ENCODE measurements at places on chromosomes 2 and 18.
A peak's percentile ranks its signal among the peaks of the same experiment; 100 is the strongest.

DNA sequence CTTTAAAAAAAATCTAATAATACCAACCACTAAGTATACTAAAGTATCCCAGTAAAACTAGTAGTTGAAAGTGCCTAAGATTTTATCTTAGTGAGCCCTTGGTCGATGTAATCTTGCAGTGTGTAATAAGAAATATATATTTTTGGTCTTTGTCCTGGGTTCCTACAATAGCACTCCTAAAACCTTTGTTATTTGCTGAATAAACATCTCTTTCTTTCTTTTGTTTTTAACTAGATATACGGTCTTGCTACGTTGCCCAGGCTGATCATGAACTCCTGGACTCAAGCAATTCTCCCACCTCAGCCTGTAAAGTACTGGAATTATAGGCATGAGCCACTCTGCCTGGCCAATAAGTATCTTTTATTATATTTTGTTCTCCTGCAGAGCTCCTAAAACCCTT, 2.4 kb upstream of the TP53I3 start:
- DNase-seq: no peak

- no peak for DNase-seq
Observed at GRCh38 chr2:100376836-100377235, 40.6 kb downstream of the CHST10 start.

DNA sequence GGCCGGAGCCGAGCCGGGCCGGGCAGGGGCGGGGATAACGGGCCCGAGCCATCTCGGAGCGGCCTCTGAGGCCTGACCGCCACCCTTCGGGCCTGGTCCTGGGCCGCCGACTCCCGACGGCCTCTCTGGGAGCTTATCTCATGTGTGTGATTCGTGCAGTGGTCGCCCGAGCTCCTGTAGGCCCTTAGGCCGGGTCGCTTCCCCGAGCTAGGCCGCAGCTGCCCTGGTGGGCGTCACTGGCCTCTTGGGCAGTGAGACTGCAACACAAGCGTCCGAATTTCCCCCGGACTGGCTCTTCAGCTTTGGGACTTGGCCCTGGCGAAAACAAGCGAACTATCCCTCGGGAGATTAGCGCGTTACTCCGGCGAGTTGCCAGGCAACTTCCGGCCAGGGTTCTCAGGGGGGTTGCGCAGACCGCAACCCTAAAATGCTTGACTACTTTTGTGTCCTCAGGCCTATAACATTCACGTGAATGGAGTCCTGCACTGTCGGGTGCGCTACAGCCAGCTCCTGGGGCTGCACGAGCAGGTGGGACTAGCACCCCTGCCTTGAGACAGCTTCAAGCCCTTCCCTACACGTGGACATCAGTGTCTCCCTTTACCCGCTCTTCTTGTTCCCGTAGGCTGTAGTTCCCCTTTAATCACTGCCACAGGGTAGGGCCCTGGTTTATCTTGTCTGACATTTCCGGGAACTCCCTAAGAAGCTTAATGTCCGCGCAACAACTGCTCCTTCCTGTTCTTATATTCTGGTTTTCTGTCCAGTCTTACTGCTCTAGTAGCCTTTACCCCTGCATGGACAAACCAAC, 602 bp downstream of the SNX17 start:
- peak; percentile 42 for DNase-seq

GRCh38 chr2:34815052-34815741, 1216.1 kb upstream of the FAM98A start:
- no peak for DNase-seq

DNA sequence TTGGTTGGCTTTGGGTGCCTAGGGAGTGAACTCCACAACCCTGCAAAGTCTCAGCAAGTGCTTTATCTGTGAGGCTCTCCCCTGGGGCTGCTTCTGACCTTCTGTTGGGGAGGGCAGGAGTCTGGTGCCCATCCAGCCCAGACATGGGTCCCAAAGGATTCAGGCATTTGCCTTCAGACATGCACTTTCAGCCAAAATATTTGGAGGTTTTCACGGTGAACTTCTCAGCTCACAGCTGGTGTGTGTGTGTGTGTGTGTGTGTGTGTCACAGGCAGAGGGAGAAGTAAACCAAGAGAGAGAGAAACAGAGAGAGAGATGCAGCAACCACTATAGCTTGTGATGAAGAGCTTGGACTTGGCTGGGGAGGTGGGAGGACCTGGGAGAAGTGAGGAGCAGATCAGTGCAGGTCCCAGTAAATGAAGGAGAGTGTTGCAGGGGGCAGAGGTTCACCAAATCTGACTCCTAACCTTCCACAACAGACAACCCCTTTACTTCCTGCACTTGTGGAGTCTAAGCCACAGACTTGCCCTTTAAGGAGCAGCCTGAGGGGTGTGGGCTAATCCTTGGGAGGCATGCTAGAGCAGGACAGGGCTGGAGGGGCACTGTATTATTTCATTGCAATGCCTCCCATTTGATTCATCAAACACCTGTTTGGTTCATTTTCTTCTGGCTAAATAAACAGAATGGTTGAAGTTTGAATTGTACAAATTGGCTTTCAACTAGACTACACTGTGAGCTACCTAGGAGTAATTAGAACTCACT, 14.1 kb downstream of the SLC9A4 start:
- no peak for DNase-seq

- DNase-seq: peak; percentile 79
Observed at GRCh38 chr18:54284981-54285785, 15.9 kb downstream of the POLI start.

- no peak for DNase-seq
Observed at GRCh38 chr2:168685600-168686451, 116.6 kb upstream of the NOSTRIN start.

DNA sequence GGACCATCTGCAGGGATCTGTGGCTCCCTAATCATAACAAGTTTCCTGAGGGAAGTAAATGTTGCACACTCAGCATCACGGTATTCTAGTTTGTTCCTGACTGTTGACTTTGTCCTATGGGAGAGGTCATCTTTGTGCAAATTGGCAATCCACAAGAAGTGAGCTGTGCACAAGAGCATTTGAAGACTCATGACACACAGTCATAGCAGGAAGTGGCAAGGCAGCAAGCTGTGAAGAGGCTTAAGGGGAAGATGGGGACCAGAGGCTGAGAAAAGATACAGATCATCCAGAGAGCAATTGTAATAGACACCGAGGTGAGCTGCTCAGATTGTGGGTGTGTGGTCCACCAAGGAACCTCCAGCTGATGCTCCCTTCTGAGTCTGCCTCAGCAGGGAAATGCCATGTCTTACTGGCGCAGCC, 2.7 kb downstream of the TNP1 start:
- DNase-seq: peak; percentile 20

DNA sequence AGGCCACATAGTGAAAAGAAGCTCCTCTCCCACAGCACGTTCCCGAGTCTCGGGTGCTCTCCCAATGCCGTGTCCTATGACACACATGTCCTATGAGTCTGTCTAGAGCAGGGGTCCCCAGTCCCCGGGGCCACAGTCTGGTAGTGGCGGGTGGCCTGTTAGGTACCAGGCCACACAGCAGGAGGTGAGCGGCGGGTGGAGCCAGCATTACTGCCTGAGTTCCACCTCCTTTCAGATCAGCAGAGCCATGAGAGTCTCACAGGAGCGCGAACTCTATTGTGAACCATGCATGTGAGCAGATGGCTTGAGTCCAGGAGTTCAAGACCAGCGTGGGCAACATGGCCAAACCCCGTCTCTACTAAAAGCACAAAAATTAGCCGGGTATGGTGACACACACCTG, 112.6 kb downstream of the ZBTB7C start:
- peak; percentile 11 for DNase-seq

- no peak for DNase-seq
Observed at GRCh38 chr18:8386669-8387380, 222.4 kb upstream of the RAB12 start.

GRCh38 chr18:79585395-79586370, 93.9 kb upstream of the CTDP1 start:
- DNase-seq: no peak

GRCh38 chr2:123606631-123607030, 418.5 kb upstream of the CNTNAP5 start:
- no peak for DNase-seq

DNA sequence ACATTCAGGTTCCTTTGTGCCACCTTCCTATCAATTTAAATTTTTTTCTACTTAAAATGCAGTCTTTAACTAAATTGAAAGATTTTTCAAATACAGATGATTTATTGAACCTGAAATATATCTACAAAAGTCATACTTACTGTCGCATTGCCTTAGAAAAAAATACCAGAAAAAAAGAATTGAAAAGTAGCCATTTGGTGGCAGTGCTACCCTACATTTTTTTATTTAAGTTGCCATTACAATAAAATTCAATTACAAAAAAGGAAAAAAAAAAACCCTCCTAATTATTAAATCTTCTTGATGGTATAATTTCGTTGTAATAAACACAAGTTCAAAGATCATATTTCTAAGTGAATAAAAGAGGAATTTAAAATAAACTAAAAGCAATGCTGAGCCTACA, 43.4 kb downstream of the DSC3 start:
- no peak for DNase-seq

- DNase-seq: no peak
Observed at GRCh38 chr2:148305476-148305875, 284.6 kb downstream of the MBD5 start.

GRCh38 chr18:46050268-46050667, 21.8 kb downstream of the PSTPIP2 start:
- no peak for DNase-seq

GRCh38 chr2:11562476-11562875, 28.6 kb downstream of the GREB1 start:
- DNase-seq: no peak

- DNase-seq: no peak
Observed at GRCh38 chr2:128347701-128348539, 29.3 kb upstream of the HS6ST1 start.

DNA sequence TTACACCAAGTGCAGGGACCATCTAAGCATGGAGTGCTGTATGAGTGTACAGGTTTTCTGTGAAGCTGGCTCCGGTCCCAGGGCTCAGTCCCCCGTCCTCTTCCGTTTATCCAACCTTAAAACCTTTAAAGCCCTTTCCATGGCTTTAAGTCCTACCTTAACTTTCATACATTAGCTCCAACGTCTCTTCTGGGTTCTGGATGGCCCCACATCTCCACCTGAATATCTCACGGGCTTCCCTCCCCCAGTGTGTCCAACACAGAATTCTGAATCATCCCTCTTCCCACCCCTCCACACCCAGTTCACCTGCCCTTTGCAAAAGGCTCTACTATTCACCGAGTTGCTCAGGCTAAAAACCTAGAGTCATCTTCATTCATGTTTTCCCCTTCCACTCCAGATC, 12.8 kb downstream of the ARHGAP25 start:
- DNase-seq: peak; percentile 14

GRCh38 chr2:67304300-67304890, 92.7 kb upstream of the ETAA1 start:
- no peak for DNase-seq

DNA sequence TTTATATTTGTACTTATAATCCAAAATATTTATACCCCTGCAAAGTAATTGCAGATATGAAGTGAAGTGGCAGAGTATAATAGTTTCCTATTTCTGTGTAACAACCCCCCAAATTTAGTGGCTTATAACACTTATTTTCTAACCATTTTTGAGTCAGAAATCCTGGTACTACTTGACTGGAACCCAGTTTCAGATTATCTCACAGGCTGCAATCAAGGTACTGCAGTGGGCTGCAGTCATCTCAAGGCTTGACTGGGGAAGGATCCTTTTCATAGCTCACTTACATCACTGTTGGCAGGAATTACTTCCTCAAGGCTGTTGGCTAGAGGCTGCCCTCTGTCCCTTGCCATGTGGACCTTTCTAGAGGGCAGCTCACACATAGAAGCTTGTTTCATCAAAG, 558.2 kb upstream of the PKDCC start:
- no peak for DNase-seq

DNA sequence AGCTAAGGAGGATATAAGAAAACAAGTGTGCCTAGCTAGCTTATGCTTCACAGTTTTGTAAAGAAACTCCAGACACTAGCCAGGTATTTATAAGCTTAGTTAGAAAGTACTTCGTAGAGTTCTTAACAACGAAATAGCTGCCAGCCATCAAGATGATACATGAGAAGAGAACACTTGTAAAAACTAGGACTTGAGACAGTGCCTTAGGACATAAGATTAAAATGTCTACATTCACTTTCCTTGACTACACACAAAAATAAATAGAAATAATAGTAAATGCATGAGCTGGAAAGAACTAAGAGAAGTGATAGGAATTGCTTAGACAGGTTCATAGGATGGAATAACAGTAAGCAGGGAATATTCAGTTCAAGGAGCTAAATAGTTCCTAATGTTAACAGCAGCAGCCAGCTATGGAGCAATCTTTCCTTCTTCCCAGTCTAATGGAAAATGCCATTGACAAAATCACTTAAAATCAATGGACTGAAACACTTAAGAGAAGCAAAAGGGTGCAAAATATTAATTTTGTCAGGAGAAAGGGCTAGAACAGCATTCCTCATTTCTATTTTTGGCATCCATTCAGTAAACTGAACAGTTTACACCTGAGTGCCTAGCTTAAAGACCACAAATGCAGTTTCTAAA, 186.6 kb downstream of the PDE11A start:
- no peak for DNase-seq

DNA sequence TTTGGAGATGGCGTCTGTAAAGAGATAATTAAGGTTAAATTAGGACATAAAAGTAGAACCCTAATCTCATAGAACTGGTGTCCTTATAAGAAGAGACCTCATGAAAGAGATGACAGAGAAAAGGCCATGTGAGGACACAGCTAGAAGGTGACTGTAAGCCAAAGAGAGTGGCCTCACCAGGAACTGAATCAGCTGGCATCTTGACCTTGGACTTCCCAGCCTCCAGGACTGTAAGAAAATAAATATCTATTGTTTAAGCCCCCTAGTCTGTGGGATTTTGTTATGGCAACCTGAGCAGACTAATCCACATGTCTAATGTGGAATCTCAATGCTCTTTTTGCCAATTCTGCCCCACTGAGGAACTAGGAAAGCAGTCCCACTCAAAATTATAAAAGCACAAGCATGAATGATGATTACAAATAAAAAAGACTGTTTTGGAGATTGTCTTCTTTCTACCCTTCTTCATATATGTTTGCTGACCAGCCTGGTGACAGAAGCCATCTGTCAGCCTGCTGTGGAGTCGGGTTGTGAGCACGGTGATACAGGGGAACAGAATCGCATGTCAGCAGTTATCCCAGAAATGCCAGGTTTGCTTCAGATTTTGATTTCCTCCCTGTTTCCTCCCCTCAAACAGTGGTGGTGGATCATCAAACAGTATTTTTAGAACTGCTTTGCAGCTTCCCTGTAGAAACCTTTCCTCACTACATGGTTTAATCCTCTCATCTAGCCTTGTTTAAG, 54.2 kb downstream of the INPP4A start:
- no peak for DNase-seq

- no peak for DNase-seq
Observed at GRCh38 chr2:241237047-241237446, 48.6 kb downstream of the ANO7 start.

DNA sequence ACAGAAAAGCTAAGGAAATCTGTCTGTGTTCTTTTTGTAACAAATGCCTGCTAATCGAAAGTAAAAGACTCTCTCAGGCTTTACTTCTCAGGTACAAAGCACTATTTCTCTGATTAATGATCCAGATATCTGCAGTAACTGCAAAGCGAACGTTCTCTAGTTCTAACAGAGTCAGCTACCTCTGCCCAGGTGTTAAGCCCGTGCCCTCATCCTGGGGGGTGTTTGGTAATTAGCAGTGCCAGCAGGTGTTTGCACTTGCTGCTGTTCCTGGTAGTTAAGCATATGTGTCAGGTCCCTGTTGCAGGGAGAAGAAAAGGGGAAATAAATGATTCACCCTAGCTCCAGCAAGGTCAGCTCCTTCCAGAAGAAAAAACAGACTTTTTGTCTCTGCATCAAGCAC, 58.8 kb upstream of the CRIM1 start:
- no peak for DNase-seq

- no peak for DNase-seq
Observed at GRCh38 chr18:8081872-8082553, 514.9 kb downstream of the PTPRM start.

All from activated CD4-positive, alpha-beta memory T cell treated with anti-CD3 and anti-CD28 coated beads, Interleukin-2, amount 10 ng/mL, durations not matched to agents 7 days and 5 days (primary cell).